ENCODE measurements at places on chromosomes 3 and 15. TPM values are rescaled to one million over a fixed set of nuclear protein-coding genes. Genes with fewer than 3 reads are reported as not detected.

The ANKRD34C gene
- not detected for total RNA-seq

The NTRK3 gene
- not detected for total RNA-seq

The FILIP1L gene
- total RNA-seq = 3.2 TPM

The CHDH gene
- 24.1 TPM for total RNA-seq

The NR2F2 gene
- total RNA-seq = 53.7 TPM

The ADGRG7 gene
- not detected for total RNA-seq

The B3GALNT1 gene
- total RNA-seq = 31.1 TPM

The CPNE9 gene
- total RNA-seq = 0.13 TPM

The RAP2B gene
- total RNA-seq = 14.7 TPM

Data from Panc1 (cell line).